ENCODE measurements at places on chromosomes 5 and 9.

DNA sequence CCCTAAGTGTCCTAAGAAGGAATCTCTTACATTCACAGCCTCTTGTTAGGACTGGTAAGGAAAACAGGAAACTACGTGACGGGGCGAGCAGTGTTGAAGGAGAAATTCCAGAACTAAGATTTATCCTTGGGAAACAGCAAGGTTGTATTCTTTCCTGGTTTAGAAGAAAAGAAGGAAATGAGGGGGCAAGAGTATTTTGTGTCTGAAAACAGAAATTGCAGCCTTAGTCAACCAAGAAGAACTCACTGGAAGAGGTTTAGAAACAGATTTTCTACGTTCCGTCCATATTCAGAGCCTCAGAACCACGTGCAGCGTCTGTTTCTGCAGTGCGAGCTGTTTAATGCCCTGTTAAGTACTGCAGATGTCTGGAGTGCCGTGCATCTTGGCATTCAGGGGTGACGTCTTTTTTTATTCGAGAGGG is 75.2 kb downstream of the GOLPH3 start:
- no peak for DNase-seq

- no peak for DNase-seq
Measured at GRCh38 chr9:114847492-114848417, 41.9 kb upstream of the TNFSF15 start.

DNA sequence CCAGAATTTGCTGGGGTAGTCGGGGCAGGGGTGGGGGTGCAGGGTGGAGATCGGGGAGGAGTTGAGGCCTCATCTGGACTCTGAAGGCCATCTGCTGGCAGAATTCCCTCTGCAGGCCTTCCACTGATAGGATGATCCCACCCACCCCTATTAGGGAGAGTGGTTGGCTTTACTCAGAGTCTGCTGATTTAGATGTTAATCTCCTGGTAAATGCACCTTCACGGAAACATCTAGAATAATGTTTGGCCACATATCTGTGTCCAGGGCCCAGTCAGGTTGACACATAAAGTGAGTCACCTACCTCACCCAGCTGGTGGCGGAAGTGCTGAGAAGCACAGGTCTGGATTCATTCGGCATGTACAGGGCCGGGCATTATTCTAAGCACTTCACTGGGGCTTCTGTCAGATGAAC is 50.0 kb downstream of the DAPK1 start:
- DNase-seq: no peak

DNA sequence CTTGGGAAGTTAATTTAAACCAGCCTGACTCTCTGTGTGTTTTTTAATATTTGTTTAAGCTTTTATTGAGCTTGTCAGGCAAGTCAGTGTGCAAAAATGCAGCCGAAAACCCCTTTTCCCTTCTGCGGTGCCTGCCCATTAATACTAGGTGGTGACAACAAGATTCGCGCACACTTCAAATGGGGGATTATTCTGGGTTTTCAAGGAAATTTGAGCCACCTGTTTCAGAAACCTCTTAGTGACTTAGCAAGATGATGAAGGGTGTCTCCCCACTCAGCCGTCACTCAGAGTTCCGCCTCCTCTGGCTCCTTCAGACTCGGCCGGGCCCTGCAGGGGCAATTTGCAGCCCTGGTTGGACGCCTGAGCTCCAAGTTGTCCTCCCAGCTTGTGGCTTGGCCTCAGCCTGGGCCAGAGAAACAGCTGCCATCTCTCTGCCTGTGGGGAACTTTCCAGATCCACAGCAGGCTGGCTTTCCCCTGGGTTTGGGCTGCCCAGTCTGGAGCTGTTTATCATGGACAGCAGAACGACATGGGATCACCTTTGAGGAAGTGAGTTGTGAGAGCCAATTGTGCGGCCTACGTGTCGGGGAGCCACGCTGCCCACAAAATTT is 75.9 kb downstream of the SPRY4 start:
- no peak for DNase-seq

- no peak for DNase-seq
Measured at GRCh38 chr5:135481387-135481786, 29.2 kb upstream of the TIFAB start.

DNA sequence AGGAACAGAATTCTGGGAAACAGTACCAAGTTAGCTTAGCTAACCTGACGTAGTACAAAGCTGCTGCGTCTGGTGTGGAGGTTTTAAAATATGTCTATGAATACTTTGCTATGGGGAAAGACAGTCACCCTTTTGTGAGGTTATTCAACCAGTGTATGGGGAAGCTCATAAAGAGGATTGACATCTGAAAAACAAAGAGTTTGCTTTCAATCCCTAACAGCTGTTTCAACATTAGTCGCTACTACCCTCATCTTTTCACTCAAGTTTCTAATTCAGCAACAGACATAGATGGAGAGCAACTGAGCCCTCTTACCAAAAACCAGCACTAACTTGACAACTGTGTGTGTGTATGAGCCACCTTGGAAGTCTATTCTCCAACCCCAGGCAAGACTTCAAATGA is 7.8 kb upstream of the MSANTD3 start:
- no peak for DNase-seq

DNA sequence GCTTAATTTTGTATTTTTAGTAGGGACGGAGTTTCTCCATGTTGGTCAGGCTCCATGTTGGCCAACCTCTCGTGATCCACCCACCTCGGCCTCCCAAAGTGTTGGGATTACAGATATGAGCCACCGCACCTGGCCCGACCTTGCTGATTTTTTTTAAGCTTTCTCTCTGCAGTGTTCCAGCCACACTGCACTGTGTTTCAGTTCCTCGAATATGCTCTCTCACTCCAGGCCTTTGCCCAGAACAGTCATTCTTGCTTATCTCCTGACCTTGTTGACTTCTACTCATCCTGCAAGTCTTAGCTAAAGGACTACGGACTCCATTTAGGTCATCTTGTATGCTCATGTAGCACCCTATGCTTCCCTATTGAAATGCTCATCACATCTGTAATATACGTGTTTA is 3.3 kb downstream of the SNAPC3 start:
- DNase-seq: no peak

- DNase-seq: no peak
Measured at GRCh38 chr9:27425827-27426510, 98.1 kb upstream of the IFNK start.

- DNase-seq: no peak
Measured at GRCh38 chr9:90802386-90802985, 867 bp downstream of the SYK start.

- DNase-seq: no peak
Measured at GRCh38 chr5:91434348-91434747, 51.2 kb upstream of the ARRDC3 start.

GRCh38 chr9:116182876-116183275 is 29.3 kb downstream of the PAPPA start:
- no peak for DNase-seq
